COR-L47 (cell line): ENCODE measurements at places on chromosomes 13 and 19.

DNA sequence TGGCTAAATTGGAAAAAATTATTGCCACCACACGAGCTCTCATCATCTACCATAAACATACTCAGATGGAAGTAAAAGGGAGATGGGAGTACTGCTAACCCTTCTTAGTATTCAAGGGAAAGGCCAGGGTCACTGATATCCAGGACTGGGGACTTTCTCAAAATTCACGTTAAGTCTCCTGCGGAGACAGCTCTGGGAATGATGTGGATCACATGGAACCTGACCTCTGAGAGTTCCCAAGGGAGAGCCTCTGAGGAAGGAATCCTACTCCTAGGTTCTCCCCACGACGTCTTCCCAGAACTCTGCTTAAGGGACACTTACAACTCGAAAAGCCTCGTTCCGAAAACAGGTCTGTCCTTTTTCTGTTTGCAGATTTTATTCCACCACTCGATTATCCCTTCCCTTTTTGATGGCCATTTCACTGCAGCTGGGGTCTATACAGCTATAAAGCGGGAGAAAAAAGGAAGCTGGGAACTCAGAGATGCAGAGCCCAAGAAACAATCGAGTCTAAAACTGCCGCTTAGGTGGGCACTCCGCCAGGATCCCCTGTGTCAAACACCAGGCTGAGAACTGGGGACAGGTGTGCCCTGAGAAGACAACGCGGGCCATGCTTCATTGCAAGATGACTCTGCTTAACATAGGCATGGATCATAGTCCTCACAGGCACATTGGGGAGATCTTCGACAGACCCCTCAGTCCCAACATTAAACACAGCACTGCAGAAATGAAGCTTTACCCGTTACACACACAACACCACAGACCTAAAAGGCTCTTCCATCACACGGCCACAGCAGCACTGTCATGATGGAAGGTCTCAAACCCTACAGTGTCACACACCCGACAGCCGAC is 823 bp upstream of the ZNF567 start:
- no peak for DNase-seq

DNA sequence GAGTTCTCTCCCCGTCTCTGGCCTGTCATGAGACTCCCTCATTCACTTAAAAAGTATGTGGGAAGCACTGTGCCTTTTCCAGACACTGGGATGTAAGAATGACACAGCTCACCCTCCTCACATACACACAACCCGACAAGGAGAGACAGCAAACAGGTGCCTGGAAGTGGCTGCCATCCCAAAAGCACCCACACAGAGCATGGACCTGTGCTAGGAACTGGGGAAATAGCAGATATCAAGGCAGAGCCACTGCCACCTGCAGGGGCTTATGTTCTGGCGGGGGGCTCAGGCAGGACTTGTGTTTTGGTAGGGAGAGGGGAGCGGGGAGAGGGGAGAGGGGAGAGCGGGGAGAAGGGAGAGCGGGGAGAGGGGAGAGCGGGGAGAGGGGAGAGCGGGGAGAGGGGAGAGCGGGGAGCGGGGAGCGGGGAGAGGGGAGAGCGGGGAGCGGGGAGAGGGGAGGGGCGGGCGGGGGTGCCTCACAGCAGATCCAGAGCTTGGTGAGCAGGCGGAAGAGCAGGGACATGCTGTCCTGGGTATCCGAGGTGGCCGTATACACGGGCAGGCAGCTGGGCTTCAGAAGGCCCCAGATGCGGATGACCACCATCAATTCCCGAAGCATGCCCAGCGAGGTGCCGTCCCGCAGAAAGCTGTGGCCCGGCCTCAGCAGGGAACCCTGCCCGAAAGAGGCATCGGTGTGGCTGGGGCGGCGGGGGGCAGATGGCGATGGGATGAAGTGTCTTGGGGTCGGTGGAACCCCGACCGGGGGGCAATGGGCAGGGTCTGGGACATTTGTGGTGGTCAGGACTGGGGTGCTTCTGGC is 12.2 kb downstream of the CFD start:
- DNase-seq = no peak

GRCh38 chr13:41058295-41059070 is 2.8 kb upstream of the WBP4 start:
- DNase-seq = no peak

- DNase-seq = no peak
These were observed 991 bp downstream of the OBI1 start for GRCh38 chr13:78657699-78658629.

DNA sequence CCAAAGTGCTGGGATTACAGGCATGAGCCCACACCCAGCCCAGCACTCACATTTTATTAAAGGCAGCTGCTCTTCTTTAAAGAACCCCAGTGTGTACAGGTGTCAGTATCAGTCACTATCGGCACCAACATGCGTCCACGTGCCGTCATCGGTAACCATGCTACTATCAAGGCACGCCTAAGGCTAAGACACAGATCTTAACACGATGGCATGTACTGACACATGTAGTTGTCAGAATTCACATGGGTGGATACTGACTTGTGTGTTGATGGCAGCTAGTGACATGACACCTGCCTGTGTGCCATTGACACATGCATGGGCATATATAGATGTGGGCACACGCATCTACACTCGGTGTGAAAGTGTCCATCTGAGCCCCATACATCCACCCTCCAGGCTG is 12.2 kb upstream of the HIF3A start:
- no peak for DNase-seq

DNA sequence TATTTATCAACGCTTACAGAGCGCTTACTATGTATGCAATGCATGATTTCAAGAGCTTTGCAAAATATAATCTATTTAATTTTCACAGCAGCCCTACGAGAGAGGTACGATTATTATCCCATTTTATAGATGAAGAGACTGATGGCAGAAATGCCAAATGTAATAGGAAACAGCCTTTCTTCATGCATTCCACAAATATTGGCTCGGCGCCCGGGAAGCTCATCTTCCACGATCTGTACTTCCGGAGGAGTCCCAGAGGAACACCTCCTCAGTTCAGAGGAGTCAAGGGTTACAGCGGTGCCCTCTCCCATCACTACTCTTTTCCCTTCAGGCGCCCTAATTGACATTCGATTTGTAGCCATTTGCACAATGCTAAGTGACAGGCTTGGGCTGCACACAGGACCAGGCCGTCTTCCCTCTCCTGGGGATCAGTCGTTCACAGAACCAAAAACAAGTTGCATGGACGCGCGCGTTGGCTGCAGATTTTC is 1.1 kb upstream of the ARHGAP35 start:
- peak; percentile 88 for DNase-seq

DNA sequence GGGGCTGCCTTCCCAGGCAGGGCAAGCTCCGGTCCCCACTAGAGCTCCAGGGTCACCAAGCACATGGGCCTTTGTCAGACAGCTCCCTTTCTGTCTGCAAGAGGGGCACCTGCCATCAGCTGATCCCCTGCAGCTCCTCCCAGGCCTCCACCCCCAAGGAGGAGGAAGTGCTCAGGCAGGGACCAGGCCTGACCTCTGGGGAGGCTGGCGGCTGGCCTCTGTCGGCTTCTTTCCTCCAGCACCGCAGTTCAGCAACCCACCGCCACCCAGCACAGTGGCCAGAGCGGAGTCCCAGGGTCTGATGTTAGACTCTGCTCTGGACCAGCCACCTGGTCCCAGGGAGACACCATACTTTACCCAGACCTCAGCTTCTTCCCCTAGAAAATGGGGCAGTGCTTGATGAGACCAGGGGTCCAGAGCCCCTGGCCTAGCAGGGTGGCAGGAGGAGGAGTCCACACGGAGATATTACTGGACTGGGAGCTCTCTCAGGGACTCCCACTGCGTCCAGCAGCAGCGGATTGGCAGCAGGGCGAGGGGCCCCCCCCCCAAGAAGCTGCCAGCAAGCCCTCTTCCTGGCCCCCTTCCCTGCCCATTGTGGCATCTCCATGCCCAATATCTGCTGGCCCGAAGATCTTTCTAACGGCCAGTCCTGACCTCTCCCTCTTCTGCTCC is 24.1 kb downstream of the NKPD1 start:
- no peak for DNase-seq

DNA sequence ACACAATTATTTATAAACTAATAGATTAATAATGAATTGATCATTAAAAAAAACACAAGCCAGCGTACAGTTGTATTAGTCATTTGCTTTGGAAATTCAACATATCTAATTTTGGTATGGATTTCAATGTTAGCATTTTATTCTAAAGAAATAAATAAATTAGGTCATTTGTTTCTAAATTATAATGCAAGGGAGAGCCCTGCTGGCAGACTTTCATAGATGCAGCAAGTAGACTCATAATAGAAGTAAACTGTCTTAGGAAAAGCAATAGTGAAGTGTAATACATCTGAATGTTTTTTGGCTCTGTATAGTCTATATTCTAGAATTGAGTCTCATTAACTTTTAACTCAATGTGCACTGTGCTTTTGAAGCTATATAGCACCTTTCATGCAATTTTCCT is 982.4 kb upstream of the MIR17HG start:
- no peak for DNase-seq

GRCh38 chr19:1259876-1260748 is 9.0 kb upstream of the CIRBP start:
- DNase-seq = no peak

GRCh38 chr19:5903624-5904351 is at the start of gene NDUFA11:
Gene NDUFA11, minus strand, starts transcription at chr19:5903790. Its CDS starts 82 bp downstream, at chr19:5903708.
- peak; percentile 96 for DNase-seq

- DNase-seq = no peak
These were observed 12.8 kb downstream of the ELF1 start for GRCh38 chr13:41006306-41006705.

GRCh38 chr13:23652909-23653726 is 82.9 kb downstream of the TNFRSF19 start:
- no peak for DNase-seq

DNA sequence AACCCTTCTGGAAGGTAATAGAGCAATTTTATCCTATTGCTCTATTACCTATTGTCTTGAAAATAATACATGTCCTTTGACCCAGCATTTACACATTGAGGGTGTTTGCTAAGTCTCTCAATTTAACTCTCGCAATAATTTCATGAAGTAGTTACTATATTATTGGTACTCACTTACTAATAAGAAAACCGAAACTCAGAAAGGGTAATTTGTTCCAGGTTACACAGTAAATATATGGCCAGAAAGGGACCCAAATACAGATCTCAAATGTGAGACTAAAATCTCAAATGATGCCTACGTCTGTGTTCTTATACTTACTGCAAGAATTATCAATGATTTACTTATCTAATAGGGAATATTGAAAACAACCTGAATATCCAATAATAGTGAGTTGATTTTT is 29.7 kb upstream of the FAM216B start:
- DNase-seq = no peak

DNA sequence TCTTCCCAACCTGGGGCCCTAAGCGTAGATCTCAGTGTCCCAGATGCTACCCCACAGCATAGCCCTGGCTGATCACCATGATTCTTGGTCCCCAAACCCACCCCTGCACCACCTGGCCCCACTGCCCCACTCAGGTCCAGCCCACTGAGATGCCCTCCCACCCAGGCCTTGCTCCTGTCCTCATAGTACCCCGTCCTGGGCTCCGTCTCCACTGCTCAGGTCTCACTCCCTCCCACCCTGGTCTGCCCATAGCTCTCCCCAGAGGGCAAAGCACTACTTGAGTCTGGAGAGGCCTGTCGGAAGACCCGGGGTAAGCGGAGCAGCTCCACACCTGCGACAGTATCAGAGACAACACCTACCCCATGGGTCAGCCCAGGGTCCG is 35.8 kb upstream of the ISYNA1 start:
- DNase-seq = no peak

GRCh38 chr19:8826371-8826770 is 5.7 kb downstream of the ZNF558 start:
- no peak for DNase-seq

GRCh38 chr13:25059958-25060357 is 36.0 kb upstream of the PABPC3 start:
- no peak for DNase-seq

GRCh38 chr13:91303031-91303430 is 44.5 kb upstream of the MIR17HG start:
- DNase-seq = no peak

GRCh38 chr13:96994017-96994857 is at the start of gene OXGR1:
Gene OXGR1, minus strand, starts transcription at chr13:96994476. Its CDS starts 6,717 bp downstream, at chr13:96987759.
- DNase-seq = no peak

DNA sequence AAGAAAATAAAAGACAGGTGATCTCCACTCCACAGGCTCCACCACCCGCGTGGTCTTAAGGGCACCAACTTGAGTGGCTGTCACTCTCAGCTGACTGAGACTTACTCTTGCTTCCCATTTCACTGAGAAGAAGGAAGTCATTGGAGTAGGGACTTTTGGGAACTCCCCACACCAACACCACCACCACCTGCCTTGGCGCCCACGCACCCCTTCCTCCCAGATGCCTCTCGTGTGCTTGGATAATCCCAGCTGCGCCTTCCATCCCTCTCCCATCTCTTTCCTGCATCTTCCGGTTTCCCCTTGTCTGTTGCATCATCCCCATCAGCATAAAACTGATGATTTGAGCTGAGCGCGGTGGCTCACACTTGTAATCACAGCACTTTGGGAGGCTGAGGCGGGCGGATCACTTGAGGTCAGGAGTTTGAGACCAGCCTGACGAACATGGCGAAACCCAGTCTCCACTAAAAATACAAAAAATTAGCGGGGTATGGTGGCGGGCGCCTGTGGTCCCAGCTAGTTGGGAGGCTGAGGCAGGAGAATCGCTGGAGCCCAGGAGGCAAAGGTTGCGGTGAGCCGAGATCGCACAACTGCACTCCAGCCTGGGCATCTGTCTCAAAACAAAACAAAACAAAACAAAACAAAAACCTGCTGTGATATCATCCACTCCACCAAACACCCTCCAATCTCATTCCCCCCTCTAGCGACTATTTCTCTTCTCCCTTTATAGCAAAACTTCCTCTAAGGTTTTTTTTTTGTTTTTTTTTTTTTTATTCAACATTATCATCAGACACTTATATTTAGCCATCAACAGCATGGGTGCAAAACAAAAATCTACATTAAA is 25.5 kb downstream of the AP2S1 start:
- DNase-seq = no peak

GRCh38 chr19:49599378-49600295 is 8.7 kb downstream of the PRR12 start:
- DNase-seq = no peak

DNA sequence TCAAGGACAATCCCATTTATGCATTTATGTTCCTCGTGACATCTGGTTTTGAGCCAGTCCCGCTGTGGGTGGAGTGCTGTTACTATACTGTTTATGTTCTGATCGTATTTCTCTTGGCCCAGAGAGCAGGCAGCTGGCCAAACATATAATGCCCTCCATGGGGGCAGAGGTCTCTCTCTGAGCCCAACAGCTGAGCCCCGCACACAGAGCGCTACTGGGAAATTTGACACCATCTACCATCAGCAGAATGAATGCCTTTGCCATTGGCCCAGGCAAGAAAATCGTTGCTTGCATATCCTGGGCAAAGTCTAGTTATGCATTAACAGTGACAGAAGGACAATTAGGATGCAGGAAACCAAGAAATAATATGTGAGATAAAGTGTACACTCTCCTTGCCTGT is 126.8 kb upstream of the CACNA1A start:
- peak; percentile 98 for DNase-seq

- DNase-seq = no peak
These were observed 1.7 kb upstream of the MTMR6 start for GRCh38 chr13:25288966-25289365.
